ENCODE measurements at places on chromosomes 12 and 14.

DNA sequence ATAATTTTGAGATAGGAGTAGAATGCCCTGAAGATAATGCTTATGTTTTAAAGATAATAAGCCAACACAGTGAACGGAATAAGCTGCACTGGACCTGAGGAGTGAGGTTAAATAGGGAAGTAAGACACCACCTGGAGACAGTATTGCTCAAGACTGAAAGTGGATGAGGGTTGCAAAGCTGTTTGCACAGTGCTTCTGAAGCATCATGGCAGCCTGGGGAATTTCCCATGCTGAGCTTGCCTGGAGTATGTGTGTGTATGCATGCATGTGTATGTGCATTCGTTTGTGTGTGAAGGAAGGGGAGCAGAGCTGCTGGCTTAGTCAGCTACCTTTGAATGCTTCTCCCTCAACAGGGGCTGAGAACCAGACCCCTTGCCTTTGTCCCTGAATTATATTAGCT, 35.8 kb downstream of the BHLHE41 start:
- DNase-seq = no peak

DNA sequence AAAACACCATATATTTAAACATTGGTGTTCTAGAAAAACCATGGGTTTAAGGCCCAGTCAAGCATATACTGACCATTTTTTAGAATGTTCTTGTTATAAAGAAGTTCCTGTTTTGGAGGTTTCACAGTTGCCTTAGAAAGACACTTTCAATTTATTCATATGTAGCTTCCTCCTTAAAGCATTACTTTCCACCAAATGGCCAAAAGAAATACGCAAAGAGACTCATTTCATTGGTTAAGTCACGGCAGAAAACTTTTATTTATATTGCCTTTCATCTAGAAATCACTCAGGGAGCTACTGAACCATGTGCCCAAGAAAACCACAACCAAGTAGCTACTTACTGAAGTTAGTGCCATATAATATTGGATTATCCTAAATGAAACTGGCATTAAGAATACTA, 40.0 kb downstream of the MYBPC1 start:
- no peak for DNase-seq

DNA sequence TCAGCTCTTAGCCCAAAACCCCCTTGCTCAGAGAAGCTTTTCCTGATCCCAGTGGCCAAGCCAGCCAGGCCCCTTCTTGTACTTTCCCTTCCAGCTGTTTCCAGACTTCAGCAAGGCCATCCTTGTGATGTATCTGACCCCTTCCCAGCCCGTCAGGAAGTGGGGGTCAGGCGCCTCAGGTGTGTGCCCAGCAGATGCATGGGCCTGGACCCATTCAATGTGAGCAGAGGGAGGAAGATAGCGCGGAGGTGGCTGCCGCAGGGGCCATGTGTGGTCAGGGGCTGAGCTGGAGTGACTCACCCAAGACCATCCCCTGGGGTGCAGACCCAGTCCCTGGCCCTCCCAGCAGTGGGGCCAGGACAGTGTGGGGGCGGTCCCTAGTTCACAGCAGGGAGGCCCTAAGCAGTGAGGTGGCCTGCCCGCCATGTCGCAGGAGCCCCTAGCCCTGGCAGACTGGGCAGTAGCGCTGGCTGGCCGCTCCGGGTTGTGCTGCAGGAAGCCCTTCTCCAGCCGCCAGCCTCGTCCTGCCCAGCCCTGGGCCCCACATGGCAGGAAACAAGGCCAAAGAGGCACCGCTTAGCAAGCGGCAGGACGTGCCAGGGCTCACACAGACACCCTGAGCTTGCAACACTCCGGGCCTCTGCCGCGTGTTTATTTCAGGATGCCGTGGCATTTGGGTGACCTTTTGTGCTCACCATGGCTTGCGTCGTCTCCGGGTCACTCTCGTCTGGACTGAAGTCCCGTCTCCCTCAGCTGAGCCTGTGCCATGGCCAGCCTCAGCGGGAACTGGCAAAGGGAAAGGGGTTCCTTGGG, 12.0 kb downstream of the ADSS1 start:
- DNase-seq = no peak

- no peak for DNase-seq
These were observed 32.1 kb upstream of the PTGDR start for GRCh38 chr14:52235434-52235833.

GRCh38 chr12:121069206-121069605, 30.2 kb upstream of the OASL start:
- no peak for DNase-seq

- DNase-seq = no peak
These were observed 386.4 kb downstream of the RGS6 start for GRCh38 chr14:72318648-72319047.

GRCh38 chr12:67716817-67717216, 68.3 kb downstream of the DYRK2 start:
- DNase-seq = no peak

- no peak for DNase-seq
These were observed 12.0 kb downstream of the TMEM119 start for GRCh38 chr12:108585864-108586263.

DNA sequence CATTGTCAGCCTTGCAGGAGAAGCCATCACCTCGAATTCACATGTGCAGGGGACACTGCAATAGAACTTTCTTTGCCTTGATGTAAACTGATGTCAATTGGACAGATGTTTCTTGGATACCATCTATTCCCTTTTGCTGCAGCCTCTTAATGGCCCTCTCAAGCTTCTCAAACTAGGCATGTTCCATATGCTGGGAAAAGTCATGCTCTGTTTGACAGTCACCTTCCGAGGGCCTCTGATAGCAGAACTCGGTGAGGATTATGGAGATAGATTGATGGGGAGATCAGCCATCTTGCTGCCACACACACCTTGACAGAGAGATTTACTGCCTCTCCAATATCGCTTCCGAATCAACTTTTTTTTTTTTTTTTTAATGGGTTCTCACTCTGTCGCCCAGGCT, 145.8 kb upstream of the NUDT4 start:
- DNase-seq = no peak

- DNase-seq = peak; percentile 71
These were observed 46.1 kb downstream of the CYP46A1 start for GRCh38 chr14:99729991-99730875.

DNA sequence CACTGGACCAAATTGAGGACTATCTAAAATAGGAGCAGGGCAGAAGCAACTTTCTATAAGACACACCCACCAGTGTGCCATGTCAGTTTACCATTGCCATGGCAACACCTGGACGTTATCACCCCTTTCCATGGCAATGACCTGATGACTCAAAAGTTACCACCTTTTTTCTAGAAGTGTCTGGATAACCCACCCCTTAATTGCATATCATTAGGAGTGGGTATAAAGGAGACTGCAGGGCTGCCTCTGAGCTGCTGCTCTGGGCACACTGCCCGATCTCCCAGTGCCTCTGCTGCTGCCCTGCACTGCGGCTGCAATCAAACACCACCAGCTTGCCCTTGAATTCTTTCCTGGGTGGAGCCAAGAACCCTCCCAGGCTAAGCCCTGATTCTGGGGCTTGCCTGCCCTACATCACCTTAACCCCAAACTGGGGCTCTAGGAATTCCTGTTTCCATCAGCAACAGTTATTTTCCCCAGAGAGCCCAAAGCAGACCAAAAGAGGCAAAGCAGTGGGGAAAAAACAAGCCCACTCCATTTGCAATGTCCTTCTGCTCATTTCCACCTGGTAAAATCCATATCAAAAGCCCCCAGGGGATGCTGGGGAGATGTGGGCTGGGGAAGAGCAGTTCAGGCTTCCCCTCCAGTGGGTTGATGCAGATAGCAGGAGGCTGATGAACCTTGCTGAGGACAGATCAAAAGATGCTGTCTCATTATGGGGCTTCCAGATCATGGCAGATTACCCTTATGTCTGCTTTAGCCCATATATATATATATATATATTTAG, 129.5 kb upstream of the NCOR2 start:
- DNase-seq = no peak

DNA sequence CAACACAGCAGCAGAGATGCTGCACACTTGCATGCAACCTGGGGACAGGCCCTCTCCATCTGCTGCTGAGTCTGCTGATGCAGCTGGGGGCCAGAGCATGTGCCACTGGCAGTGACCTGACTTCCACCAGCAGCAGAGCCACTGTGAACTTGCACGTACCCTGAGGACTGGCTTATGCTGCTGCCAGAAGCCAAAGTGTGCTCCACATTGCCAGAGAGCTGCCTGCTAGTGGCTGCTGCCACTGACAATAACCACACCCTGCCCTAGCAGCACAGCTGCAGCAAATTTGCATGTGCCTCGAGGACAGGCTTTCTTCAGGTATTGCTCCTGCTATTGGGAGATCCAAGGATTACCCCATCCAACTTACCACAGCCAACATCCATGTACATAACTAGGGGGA, 4.5 kb upstream of the PRR4 start:
- DNase-seq = no peak

GRCh38 chr14:96906434-96906833, 109.3 kb downstream of the VRK1 start:
- no peak for DNase-seq

- no peak for DNase-seq
These were observed 361.9 kb upstream of the TMTC1 start for GRCh38 chr12:30145684-30146032.

GRCh38 chr12:12684375-12685106, 11.4 kb downstream of the GPR19 start:
- peak; percentile 94 for DNase-seq

DNA sequence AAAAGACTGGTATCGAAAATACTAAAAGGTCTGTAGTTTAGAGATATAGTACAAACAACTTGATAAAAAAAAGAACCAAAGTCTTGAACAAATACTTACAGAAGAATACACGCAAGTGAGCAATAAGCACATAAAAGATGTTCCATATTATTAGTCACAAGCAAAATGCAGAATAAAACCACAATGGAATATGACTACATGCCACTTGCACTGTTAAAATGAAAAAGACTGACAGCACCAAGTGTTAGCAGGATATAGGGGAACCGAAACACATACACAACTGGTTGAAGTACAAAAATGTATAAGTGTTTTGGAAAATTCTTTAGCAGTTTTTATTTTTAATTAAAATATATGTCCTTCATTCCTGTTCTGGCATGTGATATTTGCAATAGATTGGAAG, 3.6 kb downstream of the CLEC2A start:
- DNase-seq = no peak

- DNase-seq = no peak
These were observed 2.3 kb upstream of the MAP3K9 start for GRCh38 chr14:70811578-70811977.

GRCh38 chr12:68158432-68158831, 1.1 kb downstream of the IFNG start:
- DNase-seq = peak; percentile 13

GRCh38 chr12:13177373-13177772, 19.2 kb upstream of the EMP1 start:
- no peak for DNase-seq

- no peak for DNase-seq
These were observed 7.0 kb downstream of the HNRNPA1 start for GRCh38 chr12:54287261-54288157.

GRCh38 chr14:53103636-53104340, 49.3 kb downstream of the DDHD1 start:
- DNase-seq = no peak

DNA sequence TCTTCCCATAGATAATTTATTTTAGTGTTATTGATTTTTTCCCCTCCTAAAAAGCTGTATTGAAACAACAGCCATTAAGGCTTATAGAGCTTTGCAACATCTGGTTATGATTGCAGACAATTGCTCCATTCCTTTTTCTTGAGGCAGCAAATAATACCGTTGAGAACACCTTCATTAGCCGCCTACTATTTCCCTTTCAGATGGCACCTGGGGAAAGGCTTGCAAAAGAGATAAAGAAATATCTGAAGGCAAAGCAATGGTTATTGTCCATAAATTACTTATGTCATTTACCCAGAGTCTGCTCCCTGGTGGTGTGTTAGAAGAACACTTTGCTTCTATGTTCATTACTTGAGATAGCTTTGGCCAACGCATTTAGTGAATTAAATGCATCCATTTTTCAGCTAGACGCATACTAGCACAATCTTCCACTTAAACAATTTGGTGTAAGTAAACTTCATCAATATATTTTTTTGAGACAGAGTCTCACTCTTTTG, 377.8 kb downstream of the KCNH5 start:
- no peak for DNase-seq

DNA sequence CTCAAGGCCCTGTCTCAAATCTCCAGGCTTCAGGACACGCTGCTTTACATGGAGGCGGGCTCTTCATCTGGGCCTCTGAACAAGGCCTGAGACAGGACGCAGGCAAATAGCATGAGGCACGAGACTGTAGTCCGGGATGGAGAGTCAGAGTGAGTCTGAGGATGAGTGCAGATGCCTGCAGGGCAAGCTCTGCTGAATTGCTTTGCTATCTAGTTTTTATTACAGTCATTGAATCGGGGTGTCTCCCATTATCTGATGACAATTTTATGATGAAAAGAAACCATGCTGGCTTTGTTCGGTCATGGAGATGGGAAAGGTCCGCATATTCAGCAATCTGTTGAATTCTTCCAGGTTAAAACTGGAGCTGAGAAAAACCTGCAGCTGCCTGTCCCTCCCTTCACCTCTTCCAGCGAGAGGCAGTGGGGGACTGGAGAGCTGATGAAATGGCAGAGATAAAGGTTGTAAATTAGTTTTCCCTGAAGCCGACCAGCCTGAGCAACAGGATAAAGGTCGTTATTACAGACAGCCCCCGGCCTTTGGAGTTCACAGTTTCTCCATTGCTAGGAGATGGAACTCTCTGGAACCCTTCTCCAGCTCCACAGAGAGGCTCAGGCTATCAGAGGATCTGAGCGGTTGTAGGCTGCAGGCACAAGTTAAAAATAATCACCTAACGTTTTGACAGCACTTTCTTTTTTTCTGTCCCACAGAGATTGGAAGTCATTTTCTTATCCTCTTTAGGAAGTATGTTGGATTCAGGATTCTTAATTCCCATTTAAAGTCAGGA, 1.3 kb upstream of the ADGRD1 start:
- no peak for DNase-seq

- DNase-seq = no peak
These were observed 38.4 kb downstream of the EAPP start for GRCh38 chr14:34501004-34501580.

DNA sequence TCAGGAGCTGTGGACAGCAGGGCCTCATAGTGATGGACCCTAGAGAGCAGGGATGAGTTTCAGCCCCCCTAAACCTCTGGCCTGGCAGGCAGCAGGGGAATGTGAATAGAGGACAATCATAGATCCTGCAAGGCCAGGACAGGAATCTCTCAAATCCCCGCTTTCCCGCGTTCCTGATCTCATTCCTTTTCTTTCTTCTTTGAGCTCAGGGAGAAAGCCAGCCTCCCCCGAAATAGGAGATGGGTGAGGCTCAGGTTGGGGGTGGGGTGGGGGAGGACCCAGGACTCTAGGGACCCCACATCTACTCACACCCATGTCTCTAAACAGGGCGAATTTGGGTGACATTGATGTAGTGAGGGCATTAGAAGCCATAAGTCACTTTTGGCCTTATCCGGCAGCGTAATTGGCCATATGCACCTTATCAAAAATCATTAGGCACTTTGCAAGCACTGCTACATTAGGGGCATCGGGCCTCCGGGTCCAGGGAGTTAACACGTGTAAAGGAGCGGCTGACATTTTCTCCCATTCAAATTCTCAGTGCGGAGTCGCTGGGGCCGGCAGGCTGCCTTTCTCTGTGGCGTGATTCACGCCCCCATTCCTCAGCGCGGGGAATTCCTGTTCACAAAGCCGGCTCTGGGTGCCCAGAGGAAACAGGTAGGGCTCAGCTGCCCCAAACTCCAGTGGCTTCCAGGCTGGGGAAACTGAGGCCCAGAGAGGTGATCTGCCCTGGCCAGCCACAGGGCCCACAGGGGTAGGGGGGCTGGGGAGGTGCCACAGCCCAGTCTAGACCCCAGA, 1.5 kb downstream of the LHX5 start:
- no peak for DNase-seq

- no peak for DNase-seq
These were observed 706 bp downstream of the PRMT5 start for GRCh38 chr14:22928237-22929103.
